Cortex of kidney (tissue), 1 donor: ENCODE measurements at places on chromosomes 6 and 20.

GRCh38 chr6:141634269-141634668 is 498.5 kb upstream of the GJE1 start:
- DNase-seq, result no peak

GRCh38 chr6:44062771-44063560 is 64.3 kb downstream of the MRPL14 start:
- DNase-seq, result no peak

GRCh38 chr6:158284007-158284875 is 28.0 kb upstream of the TULP4 start:
- no peak for DNase-seq

DNA sequence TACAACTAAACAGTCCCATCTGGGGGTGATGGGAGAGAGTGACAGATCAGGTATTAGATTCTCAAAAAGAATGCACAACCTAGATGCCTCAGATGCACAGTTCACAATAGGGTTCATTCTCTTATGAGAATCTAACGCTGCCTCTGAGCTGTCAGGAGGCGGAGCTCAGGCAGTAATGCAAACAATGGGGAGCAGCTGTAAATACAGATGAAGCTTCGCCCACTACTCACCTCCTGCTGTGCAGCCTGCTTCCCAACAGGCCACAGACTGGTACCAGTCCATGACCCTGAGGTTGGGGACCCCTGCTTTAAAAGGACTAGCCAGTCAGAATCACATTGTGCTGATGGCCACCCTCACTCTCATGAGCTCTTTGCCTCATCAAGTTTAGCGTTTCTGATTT is 247.0 kb upstream of the KCNQ5 start:
- no peak for DNase-seq

GRCh38 chr20:26295006-26295405 is 598.4 kb upstream of the ZNF337 start:
- DNase-seq, result no peak

DNA sequence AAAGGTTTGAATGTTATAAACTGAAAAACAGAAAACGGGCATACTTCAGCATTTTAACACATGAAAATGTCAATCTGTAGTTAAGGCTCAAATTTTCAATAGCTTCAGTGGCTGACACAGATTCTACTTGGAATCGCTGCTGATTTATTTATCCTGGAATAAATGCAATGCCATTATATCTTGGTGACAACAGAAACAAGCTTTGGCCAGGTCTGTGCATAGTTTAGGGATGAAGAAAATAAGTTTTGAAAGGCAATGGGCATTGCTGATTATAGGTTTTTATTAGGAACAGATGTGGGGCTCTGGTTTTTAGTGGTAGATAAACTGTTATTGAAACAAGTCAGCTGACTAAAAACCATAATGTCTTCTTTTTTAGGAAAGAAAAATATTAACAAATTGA is 96.8 kb upstream of the SOX4 start:
- DNase-seq, result no peak

- DNase-seq, result no peak
These were observed 144.1 kb upstream of the KCNK16 start for GRCh38 chr6:39466631-39467030.

GRCh38 chr6:10465629-10466499 is 51.0 kb upstream of the TFAP2A start:
- DNase-seq, result no peak

DNA sequence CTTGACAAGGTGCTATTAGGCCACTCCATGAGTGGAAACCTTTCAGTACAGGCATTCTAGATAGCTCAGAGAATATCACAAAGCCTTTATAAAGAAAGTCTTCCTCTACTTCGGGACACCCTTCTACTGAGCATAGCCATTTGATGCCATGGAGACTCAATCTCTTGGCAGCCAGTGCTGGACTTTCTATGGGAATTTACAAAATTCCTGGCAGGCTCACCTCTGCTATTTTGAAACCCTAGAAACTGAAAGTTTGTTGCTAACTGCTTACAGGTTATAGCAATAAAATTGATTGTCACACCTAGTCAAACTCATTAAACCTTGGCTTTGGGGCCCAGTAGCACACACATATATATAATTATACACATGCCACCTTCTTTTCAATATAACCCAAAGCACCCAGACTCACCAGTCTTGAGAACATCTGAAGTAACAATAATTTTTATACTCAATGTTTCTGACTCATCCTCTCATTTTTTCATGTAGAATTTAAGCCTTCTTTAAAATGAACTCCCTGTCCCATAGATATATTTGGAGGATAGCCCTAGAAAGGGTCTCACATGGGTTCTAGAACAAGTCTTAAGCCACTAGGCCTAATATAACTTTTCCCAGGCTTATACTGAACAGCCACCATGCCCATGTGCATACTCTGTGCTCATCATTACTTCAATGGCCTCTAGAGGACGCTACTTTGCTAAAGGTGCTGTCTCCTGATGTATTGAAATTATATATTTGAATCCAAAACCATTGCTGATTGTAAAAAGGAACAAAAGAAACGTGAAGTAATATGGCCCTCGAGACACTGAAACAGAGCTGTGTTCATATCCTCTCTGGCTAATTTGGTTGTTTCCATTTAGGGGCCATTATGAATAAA is 368.1 kb upstream of the MARCKS start:
- no peak for DNase-seq

DNA sequence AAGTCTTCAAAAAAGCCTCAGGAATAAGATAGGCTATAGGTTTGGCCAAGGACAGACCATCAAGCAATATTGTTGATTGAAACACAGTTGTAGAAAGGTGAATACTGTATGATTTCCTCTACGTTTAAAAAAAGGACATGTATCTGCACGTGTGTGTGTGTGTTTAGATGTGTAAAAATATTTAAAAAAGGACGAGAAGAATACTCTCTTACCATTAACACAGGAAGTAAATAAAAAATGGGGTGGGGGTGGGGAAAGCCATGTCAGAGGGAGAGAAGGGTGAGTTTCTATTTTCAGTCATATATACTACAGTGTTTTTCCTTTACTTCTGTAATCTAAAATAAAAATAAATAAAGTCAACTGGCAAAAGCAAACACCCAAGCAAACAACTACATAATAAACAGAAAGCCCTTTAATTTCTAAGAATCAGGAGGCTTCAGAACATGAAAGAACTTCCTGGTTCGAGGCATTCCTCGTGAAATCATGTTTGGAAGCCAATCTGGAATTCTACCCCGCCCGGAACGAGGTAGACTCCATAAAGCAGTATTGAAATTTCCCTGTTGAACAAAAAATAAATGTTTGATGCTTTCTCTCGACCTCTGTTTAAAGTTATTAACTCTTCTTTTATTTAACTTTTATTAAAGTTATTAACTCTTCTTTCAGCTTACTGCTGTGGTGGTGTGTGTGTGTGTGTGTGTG is 158.1 kb upstream of the ZNF217 start:
- no peak for DNase-seq

DNA sequence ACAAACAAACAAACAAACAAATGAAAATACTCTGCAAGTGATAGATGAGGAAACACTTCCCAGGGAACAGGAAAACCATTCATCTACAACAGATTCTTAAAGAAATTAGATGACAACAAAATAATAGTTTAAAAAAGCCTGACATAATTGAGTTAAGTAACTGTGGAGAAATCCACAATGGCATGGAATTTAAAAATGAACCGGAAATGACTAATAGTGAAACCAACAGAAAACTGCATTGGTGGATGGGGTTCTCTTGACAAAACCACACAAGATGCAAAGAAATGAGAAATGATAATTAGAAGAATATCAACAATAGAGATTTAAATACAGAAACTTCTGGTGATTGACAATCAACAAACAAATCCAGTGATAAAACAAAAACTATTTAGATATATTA is 785.6 kb downstream of the QKI start:
- DNase-seq, result no peak

GRCh38 chr6:159053781-159054398 is 9.1 kb upstream of the TAGAP start:
- no peak for DNase-seq

GRCh38 chr6:41055149-41055548 is 2.1 kb downstream of the APOBEC2 start:
- no peak for DNase-seq

DNA sequence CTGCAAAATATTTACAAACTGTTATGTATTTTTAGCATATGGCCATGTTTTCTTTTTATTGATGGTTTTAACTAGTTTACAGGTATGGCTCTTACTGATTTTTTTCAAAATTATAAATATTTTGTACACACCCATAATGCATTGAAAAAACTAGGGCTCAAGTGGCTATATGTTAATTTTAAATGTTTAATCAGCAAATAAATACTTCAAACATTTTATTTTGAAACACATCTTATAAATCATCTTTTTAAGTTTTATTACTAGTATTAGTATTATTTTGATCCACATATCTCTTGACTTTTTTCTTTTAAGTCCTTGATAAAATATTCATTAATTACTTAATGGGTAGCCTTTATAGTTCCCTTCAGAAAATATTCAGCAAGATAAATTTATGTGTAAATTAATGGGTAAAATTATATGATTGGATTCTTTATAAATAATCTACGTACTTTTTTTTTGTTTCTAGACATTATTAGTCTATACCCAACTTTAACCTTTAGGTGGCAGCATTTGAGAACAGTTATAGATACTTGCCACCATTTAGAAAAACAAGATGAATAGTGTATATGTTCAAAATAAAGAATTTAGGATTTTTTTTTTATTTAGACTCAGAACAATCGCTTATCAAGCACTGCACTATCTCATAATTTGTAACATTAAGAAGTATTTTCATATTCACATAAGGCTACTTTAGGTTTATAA is 241.9 kb downstream of the ADGRB3 start:
- no peak for DNase-seq

GRCh38 chr20:46746956-46747526 is 37.6 kb downstream of the SLC2A10 start:
- DNase-seq, result no peak

DNA sequence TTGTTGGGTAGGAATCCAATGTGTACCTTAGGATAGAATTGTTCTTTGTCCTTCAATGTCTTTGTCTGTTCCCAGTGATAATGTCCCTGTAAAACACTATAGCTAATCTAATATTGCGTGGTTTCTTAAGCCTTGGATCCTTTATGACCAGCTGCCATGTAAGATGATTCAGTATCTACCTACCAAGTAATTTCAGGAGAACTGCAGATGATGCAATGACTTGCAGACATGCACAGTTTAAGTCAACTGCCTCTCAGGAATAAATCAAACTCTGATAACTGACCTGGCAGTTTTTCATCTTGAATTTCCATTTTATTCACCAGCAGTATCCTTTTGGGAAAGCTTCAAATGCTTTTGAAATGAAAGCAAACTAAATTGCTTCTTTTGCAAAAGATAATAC is 157.8 kb downstream of the TPBG start:
- DNase-seq, result no peak

GRCh38 chr6:81751388-81752083 is 945 bp downstream of the TENT5A start:
- no peak for DNase-seq

DNA sequence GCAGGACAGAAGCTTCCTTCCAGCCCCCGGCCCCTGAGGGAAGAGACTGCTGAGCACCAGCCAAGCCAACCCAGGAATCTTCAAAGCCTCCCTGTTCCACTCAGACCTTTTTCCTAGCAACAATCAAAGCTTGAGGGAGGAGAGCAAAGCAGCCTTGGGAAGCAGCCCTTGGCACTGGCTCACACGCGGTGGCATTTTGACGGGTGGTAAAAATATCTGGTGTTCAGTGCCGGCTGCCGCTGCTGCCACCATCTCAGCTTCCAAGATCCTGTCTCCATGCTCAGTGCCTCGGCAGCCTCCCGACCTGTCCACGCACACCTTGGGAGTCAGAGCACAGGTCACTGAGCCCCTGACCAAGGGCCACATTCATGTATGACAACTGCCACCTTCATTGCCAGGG is 170.1 kb downstream of the LRFN2 start:
- no peak for DNase-seq

GRCh38 chr6:15758631-15759215 is 95.9 kb upstream of the DTNBP1 start:
- DNase-seq, result no peak

- DNase-seq, result no peak
These were observed 256.1 kb upstream of the KCNQ5 start for GRCh38 chr6:72365773-72366172.

GRCh38 chr6:141212296-141212695 is 920.4 kb upstream of the GJE1 start:
- DNase-seq, result no peak

- no peak for DNase-seq
These were observed 636.1 kb downstream of the KIF16B start for GRCh38 chr20:15937179-15937578.

- no peak for DNase-seq
These were observed 32.6 kb upstream of the SLC35D3 start for GRCh38 chr6:136889271-136890193.

DNA sequence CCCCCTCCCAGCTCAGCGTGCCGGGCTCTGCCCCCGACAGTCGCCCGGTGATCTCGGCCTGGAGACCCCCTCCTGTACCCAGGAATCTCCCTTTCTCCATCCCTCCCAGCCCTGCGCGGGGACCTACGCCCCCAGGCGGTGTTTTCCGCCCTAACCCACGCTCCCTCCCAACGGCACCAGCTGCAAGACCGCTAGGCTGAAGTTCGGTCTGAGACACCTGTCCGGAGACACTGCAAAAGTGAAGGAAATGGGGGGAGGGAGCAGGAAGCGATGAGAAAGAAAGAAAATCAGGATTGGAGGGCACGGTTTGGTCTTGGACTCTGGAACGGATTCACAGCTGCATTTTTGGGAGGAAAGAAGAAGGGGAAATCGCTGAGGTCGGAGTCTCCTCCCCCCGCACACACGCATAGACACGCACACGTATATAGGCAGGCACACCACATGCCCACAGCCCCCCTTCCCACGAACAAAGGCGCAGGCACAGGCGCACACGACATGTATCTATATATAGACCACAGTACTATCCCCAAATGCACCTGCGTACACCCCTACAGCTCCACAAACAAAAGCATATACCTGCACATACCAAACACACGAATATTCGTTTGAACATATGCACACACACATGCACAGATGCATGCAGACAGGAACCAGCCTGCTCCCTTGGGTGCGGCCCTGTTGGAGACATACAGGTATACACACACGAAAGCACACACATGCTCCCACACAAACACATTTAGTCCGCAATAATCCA is 1.0 kb downstream of the SLC32A1 start:
- no peak for DNase-seq

DNA sequence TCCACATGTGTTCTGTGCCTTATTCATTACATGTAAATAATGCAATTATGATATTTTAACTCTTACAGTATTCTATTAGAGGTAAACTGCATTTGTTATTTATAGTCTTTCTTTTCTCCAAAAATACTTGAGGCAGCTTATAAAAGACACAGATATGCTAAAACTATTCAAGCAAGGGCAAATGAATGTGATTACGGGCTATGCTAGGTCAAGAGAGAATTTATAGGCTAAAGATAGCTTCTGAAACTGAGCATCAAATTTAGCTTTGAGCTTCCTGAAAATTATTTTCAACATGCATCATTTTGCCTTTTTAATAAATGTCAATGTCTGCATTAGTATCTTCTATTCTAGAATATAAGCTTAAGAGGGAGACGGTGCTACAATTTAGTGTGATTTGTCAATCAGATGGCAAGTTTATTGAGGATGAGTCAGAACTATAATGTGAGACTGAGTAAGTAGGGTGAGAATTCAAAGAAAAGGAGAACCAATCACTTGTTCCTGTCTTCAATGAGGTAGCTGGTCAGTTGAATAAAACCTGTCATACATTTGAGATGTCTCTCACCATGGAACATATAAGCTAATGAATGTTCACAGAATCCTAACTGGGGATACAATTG is 669.4 kb upstream of the CITED2 start:
- no peak for DNase-seq

GRCh38 chr20:25471020-25471419 is 63.5 kb downstream of the GINS1 start:
- DNase-seq, result no peak
